ENCODE measurements at places on chromosomes 3 and 15.
A peak's percentile ranks its signal among the peaks of the same experiment; 100 is the strongest.

DNA sequence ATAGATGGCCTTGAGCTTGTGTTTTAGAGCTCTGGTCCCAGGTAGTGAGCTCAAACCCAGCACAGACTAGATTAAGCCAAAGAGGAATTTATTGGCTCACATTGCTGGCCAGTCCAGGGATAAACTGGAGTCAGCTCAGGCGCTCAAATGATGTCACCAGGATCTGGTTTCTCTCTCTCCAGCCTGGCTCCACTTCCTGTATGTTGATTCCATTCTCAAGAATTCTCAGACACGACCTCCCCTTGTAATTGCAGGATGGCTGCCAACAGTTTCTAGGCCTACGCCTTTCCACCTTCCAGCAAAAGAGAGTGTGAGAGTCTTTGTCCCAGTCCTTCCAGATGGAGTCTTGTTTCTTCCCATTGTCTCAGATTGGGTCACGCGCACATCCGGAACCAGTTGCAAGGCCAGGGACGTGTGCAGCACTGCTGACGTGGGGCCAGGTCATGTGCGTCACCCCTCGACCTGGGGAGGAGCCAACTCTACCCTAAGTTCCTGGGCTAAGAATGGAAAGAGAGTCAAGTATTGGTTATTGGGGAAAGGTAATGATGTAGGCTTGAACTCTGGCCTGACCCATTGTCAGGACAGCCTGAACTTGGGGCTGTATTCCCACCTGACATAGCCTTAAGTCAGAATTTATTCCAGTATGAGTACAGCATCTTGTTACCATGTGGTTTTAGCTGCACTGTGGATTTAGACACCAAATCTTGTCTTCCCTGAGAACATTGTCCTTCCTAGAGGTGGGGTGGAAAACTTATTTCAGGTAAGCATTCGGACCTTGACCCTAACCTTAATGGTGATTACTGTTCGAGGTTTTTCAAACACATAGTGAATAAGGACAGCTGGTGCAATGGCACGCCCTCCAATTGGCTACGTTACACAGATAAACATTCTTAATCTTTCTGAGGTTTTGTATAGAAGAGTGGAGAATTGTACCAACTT is 31.6 kb downstream of the CACNA1D start:
- DNase-seq, result no peak

GRCh38 chr15:82108489-82109078 is 62.8 kb upstream of the MEX3B start:
- DNase-seq, result peak; percentile 88

DNA sequence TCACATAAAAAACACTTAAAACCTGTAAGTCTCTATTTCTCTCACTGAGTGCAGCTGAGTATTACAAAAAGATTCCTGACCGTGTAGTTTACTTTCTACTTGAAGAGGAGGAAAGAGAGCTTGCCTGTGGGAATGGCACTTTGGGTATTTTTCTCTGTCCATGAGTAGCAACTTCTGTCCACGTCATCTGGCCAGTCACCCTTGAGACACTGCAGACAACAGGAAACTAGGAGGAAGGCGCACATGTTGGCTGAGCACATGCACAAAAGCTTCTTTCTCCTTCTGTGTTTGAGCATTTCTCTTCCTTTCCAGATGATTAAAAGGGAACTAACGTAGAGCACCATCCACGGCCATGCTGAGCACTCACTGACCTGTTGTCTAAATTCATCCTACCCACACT is 19.7 kb downstream of the STARD5 start:
- DNase-seq, result no peak

GRCh38 chr3:126529585-126530170 is 5.7 kb downstream of the CHST13 start:
- DNase-seq, result no peak

- DNase-seq, result no peak
Measured at GRCh38 chr15:62546628-62547027, 381.5 kb upstream of the C2CD4B start.

DNA sequence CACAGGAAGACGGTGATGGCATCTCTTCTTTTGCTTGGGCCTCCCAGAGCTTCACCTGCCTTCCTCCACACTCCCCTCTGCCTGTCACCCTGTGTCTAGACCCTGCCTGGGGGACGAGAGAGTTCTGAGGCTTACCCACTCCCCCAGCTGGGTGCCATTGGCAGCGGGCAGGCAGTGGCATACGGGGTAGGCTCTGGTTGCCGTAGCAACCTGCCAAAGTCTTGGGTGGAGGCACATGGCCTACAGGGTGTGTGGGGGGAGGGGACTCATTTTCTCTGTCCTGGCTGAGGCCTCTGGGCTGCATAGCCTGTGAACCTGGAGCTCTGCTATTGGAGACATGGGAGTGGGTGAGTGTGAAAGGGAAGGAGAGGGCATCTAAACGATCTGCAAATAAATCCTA is 4.4 kb downstream of the INSYN1 start:
- DNase-seq, result no peak

GRCh38 chr15:21260966-21261395 is 179.3 kb downstream of the POTEB3 start:
- DNase-seq, result no peak

GRCh38 chr3:194596906-194597305 is 36.3 kb downstream of the TMEM44 start:
- DNase-seq, result no peak

GRCh38 chr15:38652183-38652794 is 87.7 kb upstream of the RASGRP1 start:
- no peak for DNase-seq

DNA sequence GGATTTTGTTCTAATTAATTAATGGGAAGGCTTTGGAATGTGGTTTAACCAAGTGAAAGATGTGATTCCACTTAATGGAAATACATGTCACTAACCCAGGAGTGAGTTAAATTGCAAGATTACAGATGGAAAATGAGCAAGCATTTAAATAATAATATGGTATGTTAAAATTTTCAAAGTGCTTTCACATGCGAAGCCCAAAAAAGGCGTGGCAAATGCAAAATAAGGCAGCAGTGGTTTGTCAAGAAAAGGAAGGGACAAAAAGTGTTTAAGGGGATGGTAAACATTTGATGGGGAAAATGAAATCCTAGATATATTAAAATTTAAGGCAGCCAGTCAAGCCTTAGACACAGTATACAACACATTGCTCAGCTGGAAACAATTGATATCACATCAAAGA is 2.9 kb downstream of the TICRR start:
- no peak for DNase-seq

GRCh38 chr3:150399060-150399459 is 9.0 kb upstream of the TSC22D2 start:
- DNase-seq, result no peak

GRCh38 chr3:39727415-39727814 is 82.0 kb upstream of the MYRIP start:
- DNase-seq, result no peak

DNA sequence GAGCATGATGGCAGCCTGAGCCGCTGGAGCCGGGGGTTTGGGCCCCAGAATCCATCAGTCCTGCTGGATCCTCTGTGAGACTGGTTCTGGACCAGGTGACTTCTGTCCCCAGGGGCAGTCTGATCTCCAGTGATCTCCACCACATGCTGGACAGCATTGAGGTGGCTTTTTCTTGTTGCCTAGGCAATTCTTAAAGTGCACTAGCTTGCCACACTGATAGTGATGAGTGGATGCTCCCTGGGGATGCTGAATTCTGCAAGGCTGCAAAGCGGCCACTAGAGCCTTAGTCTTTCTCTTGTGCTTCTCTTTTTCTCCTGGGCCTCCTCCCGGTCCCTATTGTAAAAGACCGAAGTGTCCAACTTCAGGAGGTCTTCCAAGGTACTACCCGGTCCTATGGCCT is 70.4 kb upstream of the ATP11B start:
- no peak for DNase-seq

DNA sequence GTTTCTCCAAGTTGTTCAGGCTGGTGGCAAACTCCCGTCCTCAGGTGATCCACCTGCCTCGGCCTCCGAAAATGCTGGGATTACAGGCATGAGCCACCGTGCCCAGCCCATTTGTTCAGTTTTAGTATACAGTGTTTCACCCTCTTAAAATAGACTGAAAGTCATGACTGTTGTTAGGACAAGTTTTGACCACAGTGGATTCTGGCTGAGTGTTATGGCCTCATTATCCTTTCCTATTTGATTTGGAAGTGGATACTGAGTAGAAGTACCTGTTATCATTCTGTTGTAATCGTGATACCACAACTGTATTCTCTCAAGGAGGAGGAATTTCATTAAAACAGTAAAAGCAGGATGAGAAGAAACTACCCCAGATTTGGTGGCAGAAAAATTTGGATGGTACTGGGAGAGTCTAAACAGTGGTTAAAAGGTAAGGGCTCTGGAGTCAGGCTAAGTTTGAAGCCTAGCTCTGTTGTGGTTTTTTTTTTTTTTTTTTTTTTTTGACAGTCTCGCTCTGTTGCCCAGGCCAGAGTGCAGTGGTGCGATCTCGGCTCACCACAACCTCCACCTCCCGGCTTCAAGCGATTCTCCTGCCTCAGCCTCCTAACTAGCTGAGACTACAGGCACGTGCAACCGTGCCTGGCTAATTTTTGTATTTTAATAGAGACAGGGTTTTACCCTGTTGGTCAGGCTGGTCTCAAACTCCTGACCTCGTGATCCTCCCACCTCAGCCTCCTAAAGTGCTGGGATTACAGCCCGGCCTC is 2.6 kb downstream of the MAP2K1 start:
- DNase-seq, result no peak

DNA sequence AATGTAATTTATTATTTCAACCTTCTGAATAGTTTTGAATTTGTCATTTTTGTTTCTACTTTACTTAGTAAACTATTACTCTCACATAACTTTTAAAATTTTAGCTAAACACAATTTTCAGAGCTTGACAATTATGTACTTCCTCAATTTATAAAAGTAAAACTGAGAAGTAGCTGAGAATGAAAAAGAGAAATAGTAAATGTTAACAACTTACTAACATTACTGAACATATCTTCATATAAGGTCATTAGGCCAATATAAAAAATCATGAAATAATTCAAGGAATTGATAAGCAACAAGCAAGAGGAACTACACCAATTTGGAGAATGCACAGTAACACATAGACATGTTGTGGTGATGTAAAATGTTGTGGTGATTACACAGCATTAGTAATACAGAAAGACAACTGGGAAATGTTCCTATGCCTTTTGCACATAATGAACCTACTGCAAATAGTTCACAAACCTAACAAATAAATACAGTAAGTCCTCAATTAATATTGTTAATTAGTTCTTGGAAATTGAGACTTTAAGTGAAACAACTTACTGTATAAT is 137.9 kb downstream of the CBLB start:
- DNase-seq, result no peak

DNA sequence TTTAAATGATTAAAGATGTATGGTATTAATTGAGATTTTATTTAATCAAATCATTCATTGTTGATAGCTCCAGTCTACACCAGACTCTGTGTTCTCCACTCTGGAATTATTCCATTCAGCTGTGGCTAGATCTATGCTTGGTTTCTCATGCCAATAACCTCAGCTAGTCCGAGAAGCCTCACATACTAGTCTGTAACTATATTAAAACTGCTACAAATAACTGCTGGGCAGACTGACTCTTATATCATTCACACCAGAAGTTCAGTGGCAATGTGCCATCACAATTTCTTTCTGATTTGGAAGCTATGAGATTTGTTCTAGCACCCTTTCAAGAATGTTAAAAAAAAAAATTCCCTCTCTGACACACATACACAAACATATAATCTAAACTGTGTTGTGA is 947.3 kb downstream of the ROBO1 start:
- DNase-seq, result no peak

DNA sequence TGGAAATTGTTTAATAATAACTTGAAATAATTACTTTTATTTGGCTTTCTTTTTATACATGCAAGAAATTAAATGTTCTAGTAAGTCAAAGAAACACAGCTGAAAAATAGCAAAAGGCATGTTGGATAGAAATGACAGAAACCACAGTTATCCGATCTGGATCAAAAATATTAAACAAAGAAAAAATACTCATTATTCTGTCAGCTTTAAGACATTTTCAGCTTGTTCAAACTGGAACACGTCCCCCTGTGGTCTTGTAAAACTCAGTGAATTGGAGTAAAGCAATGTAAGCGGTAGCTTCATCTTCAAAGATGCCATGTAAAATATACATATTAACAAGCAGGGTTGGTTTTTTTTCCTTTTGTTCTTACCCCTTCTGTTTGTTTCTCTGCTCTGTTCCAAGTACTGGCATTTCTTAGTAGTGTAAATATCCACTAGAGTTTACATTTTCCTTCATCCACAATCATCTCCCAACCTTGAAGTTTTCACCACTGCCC is 223.4 kb downstream of the IGSF11 start:
- no peak for DNase-seq

- no peak for DNase-seq
Measured at GRCh38 chr3:128240232-128240631, 87.0 kb downstream of the EEFSEC start.

- no peak for DNase-seq
Measured at GRCh38 chr3:16179261-16179660, 4.8 kb downstream of the GALNT15 start.

GRCh38 chr15:48865370-48866079 is 12.4 kb upstream of the EID1 start:
- DNase-seq, result no peak

Data from activated T-cell treated with anti-CD3 and anti-CD28 coated beads, Interleukin-2, amount 50 U/mL, for 48 hours (primary cell).